ENCODE measurements at places on chromosomes 7 and 10.

GRCh38 chr7:44705434-44705833, 43.2 kb upstream of the ZMIZ2 start:
- DNase-seq = no peak

DNA sequence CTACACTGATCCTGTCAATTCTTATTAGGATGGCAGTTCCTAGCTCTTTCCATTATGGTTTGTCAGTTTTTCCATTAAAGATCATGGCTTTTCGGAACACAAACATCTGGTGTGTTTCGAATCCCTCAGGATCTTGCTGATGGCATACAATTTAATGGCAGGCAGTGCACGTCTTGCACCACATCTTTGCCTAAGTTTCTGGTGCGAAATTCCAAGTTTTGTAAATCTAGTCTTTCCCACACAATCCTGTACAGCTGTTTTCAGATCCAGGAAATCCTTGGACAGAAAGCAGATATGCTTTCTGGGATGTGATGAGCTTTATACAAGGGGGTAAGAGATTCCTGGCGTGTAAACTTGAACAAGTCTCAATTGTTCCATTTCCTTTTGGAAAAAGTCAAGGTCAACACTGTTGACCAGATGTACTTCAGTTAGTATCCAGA, 224.3 kb upstream of the PHYHIPL start:
- no peak for DNase-seq

- DNase-seq = no peak
Observed at GRCh38 chr7:69438584-69439412, 159.5 kb upstream of the AUTS2 start.

DNA sequence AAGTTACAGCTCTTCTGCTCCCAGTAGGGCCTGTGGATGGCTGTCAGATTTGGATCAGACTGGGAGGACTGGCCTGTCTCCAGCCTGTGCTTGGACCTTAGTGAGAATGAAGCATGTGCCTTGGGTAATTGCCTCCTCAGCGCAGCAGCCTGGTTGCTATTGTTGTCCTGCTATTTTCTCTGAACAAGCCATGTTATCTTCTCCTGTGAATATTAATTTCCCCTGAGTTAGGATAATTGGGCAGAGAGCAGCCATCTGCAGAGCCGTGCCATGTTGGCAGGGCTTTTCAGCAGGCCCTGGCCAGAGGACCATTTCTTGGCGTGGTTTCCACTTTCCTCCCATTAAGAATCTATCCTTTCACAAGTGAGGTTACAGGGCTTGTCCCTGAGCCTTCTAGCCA, 497.3 kb downstream of the SORCS3 start:
- DNase-seq = no peak

DNA sequence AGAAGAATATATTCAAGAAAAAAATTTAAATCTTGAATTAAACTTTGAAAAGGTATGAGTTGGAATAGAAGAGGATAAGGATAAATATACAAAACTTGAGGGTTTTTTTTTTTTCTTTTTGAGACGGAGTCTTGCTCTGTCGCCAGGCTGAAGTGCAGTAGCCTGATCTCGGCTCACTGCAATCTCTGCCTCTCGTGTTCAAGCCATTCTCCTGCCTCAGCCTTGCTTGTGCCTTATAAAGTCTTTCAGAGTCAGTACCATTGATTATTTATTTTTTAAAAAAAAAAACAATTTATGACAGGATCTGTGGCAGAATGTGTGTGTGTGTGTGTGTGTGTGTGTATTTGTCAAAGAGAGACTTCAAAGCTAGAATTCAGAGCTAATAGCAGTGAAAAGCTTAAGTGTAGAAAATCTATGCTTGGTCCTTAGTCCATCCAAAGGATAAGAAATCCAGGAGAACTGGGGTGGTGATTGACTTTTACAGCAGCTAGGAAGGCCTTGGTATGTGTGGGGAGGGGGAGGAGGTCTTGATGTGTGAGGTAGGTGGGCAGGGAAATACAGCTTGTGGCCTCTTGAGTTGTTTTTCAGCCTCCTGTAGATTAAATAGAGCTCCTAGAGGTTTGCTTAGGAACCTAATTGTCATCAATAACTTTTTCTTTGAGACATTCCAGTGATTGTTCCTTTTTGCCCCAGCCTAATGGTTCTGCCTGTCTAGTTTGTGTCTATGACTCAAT, 2.4 kb downstream of the HECTD2 start:
- DNase-seq = no peak

GRCh38 chr7:36526863-36527548, 137.3 kb downstream of the ANLN start:
- no peak for DNase-seq

- DNase-seq = no peak
Observed at GRCh38 chr7:128385988-128386925, 23.5 kb downstream of the IMPDH1 start.

DNA sequence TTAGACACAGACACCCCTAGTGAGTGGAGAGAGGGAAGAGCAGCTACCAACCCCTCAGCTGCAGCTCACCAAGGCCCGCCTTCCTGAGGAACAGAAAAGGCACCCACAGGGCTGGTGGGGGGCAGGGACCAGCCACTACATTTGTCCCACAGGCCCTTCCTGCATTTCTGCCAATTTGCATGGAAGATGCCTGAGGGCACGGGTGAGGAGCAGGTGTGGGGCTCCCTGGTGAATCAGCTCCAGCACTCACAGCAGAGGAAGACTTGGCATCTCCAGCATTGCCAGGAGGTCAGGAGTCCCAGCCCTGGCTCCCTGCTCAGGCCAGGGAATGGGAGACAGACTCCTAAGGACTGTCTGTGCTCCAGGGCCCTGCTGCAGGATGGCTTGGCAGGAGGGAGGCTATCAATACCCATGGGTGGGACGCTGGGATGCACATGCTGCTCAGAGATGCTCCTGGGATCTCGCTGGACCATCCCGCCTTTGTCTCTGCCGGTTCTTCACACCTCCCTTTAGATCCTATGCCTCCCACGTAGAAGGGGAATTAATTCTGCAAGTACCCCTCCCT, 109.7 kb downstream of the SLIT1 start:
- DNase-seq = no peak

GRCh38 chr7:116632384-116632783, 39.6 kb upstream of the MET start:
- no peak for DNase-seq

GRCh38 chr10:88205842-88206446, 342.5 kb downstream of the PTEN start:
- DNase-seq = no peak

DNA sequence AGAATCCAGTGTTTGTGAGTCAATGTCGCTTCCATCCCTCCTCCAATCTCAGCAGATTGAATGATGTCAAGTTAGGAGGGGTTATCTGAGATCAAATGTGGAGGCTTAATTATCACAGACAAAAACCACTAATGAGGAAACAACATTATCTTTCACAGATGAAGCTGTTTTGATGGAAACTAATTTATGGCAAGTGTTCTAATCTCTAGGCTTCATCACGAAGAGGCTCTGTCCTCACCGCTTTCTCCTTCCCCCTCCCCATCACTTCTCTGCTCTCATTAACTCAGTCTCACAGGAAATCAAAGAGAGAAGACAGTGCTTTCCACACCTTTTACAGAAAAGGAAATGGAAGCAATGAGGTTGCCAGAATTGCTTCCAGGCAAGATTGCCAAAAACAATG, 283.7 kb downstream of the BMPER start:
- no peak for DNase-seq

DNA sequence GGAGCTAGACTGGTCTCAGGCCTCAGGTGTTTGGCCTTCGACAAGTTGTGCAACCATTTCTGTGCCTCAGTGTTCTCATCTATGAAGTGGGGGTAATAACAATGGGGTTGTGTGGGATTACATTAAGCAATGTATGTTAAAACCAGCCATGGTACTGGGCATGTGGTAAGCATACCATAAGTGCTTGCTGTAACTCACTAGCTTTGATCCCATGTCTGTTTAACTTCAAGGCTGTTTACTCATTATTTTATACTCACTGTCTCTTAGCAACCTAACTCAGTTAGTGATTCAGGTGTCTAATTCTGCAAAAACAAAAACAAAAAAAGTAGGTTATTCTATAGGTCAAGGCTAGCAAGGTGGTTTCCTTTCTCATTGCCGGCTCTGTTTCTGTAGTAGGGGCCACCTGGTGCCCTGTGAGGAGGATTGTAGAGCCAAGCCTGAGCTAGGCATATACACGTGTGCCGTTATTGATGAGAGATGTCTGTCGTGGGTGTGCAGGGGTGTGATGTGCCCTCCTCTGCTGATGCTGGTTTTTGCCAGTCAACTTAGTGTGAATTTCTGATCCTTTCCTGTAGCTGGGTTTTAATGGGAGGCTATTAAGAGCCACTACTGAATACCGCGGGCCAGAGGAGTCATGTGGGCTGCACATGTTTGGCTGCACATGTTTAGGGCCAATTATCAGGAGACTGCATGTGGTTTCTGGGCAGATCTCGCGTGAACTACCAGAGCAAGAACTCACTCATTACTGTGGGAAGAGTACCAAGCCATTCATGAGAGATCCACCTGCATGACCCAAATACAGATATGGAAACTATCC, 56.2 kb downstream of the EEPD1 start:
- DNase-seq = no peak
